Uterine smooth muscle cell (primary cell): ENCODE measurements at places on chromosomes 12 and 14. TPM values are rescaled to one million over a fixed set of nuclear protein-coding genes. Genes with fewer than 3 reads are reported as not detected.

SYNE3 gene
- 12.9 and 18.0 TPM in 2 replicates for total RNA-seq

NINJ2 gene
- 0.77 TPM in 1 of 2 replicates, not detected in the other for total RNA-seq

ARL1 gene
- total RNA-seq, result 161 and 173 TPM in 2 replicates

PXN gene
- 35.5 and 74.6 TPM in 2 replicates for total RNA-seq

TMEM229B gene
- 0.33 and 0.62 TPM in 2 replicates for total RNA-seq

KHNYN gene
- total RNA-seq, result 60.5 and 61.6 TPM in 2 replicates

DHH gene
- 0.12 TPM in 1 of 2 replicates, not detected in the other for total RNA-seq

ANO2 gene
- under 0.01 TPM in 1 of 2 replicates, not detected in the other for total RNA-seq

IFI27L2 gene
- total RNA-seq, result 59.8 and 99.0 TPM in 2 replicates

TMEM63C gene
- not detected in 2 replicates for total RNA-seq

TRPV4 gene
- 0.66 and 2.2 TPM in 2 replicates for total RNA-seq

SDR9C7 gene
- total RNA-seq, result not detected in 2 replicates

TSPAN31 gene
- 56.9 and 94.5 TPM in 2 replicates for total RNA-seq

CSRP2 gene
- total RNA-seq, result 20.3 and 42.2 TPM in 2 replicates

OTX2 gene
- total RNA-seq, result not detected in 2 replicates

TAS2R8 gene
- not detected in 2 replicates for total RNA-seq

USP44 gene
- total RNA-seq, result 3.4 and 3.7 TPM in 2 replicates

OVCH1 gene
- under 0.01 TPM in 1 of 2 replicates, not detected in the other for total RNA-seq

SSPN gene
- 14.4 and 19.0 TPM in 2 replicates for total RNA-seq

IAPP gene
- total RNA-seq, result not detected in 2 replicates

VCPKMT gene
- total RNA-seq, result 4.5 and 6.1 TPM in 2 replicates

ARHGEF40 gene
- total RNA-seq, result 42.8 and 43.9 TPM in 2 replicates

TSHR gene
- total RNA-seq, result not detected in 2 replicates

VDR gene
- total RNA-seq, result 2.7 and 9.2 TPM in 2 replicates
